Smooth muscle cell of the pulmonary artery (primary cell): ENCODE measurements at places on chromosomes 7 and 10. TPM values are rescaled to one million over a fixed set of nuclear protein-coding genes. Genes with fewer than 3 reads are reported as not detected.

NEURL1 gene
- under 0.01 and 0.63 TPM in 2 replicates for total RNA-seq

PRKAR2B gene
- total RNA-seq, result 0.43 and 1.1 TPM in 2 replicates

TMEM236 gene
- total RNA-seq, result under 0.01 and 0.07 TPM in 2 replicates

VPS41 gene
- 65.7 and 93.6 TPM in 2 replicates for total RNA-seq

CHN2 gene
- total RNA-seq, result 0.39 TPM in 1 of 2 replicates, not detected in the other

CCDC172 gene
- total RNA-seq, result not detected in 2 replicates

CFAP70 gene
- total RNA-seq, result 1.2 TPM in 2 replicates

NUB1 gene
- 41.8 and 44.4 TPM in 2 replicates for total RNA-seq

MMP21 gene
- total RNA-seq, result 0.13 TPM in 1 of 2 replicates, not detected in the other

SP4 gene
- 4.8 and 6.8 TPM in 2 replicates for total RNA-seq

ENTPD1 gene
- total RNA-seq, result 0.92 and 2.7 TPM in 2 replicates

NODAL gene
- not detected in 2 replicates for total RNA-seq

TMEM225B gene
- 0.52 and 1.1 TPM in 2 replicates for total RNA-seq

CDHR3 gene
- 3.1 and 9.2 TPM in 2 replicates for total RNA-seq

MTERF1 gene
- total RNA-seq, result 9.0 and 9.3 TPM in 2 replicates

FEZF1 gene
- total RNA-seq, result not detected in 2 replicates

INTS1 gene
- total RNA-seq, result 58.3 and 77.4 TPM in 2 replicates

CDK14 gene
- total RNA-seq, result 35.8 and 59.9 TPM in 2 replicates
